ENCODE measurements at places on chromosomes 5 and 9.

DNA sequence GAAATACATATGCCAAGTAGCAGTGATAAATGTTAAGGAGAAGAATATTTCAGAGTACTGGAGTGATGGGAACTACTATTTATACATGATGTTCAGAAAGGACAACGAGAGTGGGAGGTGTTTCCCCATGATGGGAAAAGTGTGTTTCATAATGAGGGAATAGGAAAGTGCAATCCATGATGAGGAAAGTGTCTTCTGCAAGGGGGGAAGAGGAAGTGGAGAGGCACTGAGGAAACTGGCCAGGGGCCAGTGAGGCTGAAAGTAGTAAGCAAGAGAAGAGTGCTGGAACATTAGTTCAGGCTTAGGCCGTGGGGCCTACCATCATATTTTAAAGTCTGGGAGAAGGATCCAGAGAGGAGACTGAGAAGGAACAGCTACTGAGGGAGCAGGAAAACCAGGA is 327.2 kb downstream of the SLF1 start:
- no peak for DNase-seq

DNA sequence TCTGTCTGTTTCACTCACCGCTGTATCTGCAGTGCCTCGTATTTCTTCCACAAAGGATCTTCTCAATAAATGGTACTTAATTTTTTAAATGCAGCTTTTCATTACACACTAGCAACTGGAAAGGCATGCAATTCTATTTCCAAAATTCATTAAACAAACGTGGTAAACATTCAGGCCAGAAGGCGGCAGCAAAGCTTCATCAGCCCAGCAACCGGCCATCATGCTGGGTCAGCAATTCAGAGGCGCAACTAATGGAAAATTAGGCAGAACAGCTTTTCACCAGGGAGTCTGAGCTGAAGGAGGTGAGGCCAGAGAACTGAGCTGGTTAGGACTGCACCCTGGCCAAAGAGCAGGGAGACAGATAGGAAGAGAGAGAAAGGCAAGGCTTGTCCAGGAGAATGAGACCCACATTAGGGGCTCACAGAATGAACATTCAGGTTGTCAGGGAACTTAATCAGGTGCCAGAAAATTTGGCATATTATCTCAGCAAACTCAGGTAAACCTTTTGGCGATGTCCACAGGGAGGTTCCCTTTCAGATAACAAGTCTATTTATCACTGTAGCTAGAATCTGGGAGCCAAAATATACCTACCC is 17.7 kb upstream of the RNF180 start:
- peak; percentile 63 for DNase-seq

DNA sequence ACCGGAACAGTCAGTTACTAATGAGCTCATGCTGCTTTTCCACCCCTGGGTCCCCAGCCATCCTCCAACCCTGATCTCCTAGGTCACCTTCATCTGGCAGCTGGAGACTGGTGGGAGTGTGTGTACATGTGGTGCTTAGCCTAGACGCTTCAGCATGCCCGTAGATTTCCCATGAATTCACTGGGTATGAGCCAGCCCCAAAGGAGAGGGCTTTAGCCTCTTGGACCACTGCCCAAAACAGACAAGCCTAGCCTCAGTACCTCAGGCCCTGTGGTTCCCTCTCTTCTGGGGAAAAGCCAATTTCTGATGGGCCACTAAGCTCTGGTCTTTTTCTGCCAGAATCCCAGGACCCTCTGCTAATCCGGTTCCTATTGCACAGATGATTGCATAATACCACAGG is 48.0 kb upstream of the ASTN2 start:
- no peak for DNase-seq

DNA sequence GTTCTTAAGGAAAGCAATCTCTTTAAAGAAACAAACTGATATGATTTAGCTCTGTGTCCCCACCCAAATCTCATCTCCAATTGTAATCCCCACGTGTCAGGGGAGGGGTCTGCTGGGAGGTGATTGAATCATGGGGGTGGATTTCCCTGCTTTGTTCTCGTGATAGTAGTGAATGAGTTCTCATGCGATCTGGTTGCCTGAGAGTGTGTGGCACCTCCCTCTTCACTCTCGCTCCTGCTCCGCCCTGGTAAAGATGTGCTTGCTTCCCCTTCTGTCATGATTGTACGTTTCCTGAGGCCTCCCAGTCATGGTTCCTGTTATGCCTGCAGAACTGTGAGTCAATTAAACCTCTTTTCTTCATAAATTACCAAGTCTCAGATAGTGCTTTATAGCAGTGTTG is 412.7 kb upstream of the SMC2 start:
- no peak for DNase-seq

GRCh38 chr5:112154940-112155686 is 264.0 kb downstream of the EPB41L4A start:
- no peak for DNase-seq

DNA sequence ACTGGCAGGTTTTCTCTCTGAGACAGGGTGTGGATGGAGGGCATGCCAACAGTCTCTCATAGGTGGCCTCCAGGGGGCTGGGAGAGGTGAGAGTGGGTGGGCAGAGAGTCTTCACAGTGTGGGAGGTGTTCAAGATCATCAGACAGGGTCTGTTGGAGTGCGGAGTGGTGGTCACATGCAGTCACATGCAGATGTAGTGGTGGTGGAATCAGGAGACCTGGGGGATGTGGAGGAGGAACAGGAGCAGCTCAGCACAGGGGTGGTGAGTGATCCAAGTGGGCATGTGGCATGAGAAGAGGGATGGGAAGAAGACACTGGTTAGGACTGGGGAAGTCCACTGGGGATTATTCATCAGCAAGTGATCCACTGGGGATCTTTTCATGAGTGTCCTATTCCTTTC is 5.8 kb downstream of the GM2A start:
- DNase-seq = no peak

DNA sequence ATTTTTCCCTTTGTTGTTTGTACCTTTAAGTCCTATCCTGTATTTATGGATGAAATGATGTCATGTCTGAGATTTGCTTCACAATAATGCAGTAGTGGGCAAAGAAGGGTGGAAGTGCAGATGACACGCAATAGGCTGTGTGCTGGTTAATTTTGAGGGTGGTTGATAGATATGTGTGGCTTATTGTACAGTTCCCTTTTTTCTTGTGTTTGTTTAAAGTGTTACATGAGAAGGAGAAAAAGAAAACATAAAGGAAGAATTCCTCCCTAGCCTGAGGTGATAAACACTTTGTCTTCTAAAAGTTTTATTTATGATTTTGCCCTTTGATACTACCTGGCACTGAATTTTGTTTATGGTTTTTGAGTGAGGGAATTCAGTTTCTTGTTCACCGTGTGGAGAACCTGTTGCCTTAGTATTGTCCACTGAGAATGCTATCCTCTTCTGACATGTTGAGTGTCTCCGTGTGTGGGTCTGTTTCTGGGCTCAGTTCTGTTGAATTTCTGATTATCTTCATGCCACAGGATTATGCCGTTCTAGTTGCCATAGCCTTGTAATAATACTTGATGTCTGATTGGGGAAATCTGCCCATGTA is 52.3 kb upstream of the FAM120AOS start:
- no peak for DNase-seq

- no peak for DNase-seq
Measured at GRCh38 chr9:119418721-119419120, 49.5 kb upstream of the BRINP1 start.

DNA sequence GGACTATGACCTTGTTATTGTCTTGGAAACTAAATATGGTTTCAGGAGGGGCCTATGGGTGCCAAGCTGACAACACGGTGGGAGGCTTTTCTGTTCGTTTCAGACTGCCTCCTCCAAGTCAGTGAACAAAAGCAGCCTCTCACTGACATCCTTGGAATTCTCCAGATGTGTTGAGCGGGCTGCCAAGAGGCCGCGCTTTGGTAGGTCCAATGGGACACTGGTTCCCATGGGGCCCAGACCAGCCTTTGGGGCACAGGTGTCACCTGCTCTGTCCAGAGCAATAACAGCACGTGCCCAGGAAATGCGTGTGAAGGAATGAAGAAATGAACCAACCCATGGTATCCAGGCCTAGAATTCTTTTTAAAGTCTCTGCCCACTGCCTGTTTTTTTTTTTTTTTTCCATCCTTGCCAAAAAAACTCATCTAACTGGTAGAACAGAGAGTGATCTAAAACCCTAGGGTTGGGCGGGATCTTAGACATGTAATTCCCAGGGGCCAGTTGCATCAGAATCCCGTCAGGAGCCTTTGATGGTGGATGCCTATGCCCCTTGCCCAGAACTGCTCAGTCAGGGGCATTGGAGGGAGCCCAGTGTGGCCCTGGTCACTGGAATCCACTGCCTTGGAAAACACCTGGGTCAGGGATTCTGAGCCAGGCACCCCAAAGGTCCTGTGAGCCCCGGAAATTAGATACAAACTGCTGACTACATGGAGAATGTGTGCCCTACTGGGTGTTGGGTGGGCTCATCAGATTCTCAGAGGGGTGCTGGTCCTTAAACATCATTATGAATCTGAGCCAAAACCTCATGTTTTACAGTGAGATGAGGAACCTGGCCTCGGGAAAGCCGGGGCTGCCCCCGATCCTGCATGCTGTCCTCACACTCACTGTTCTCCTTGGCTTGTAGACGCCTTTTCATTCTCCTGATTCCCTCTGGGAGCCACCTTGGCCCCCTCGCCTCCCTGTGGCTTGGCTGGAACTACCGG is 60.1 kb downstream of the GTF3C4 start:
- DNase-seq = no peak

GRCh38 chr5:32686799-32687498 is 24.2 kb upstream of the NPR3 start:
- DNase-seq = no peak

GRCh38 chr9:7376833-7377232 is 422.7 kb downstream of the DMAC1 start:
- DNase-seq = no peak

- no peak for DNase-seq
Measured at GRCh38 chr5:52449516-52449915, 338.2 kb upstream of the ITGA1 start.

- no peak for DNase-seq
Measured at GRCh38 chr9:106980551-106981101, 117.7 kb downstream of the ZNF462 start.

GRCh38 chr9:37342895-37343294 is 79.6 kb upstream of the GRHPR start:
- no peak for DNase-seq

- peak; percentile 65 for DNase-seq
Measured at GRCh38 chr9:36486933-36487481, 85.7 kb upstream of the MELK start.

- DNase-seq = no peak
Measured at GRCh38 chr9:124596172-124596839, 89.1 kb upstream of the NR5A1 start.

GRCh38 chr5:111968459-111968858 is 211.5 kb upstream of the NREP start:
- DNase-seq = no peak

DNA sequence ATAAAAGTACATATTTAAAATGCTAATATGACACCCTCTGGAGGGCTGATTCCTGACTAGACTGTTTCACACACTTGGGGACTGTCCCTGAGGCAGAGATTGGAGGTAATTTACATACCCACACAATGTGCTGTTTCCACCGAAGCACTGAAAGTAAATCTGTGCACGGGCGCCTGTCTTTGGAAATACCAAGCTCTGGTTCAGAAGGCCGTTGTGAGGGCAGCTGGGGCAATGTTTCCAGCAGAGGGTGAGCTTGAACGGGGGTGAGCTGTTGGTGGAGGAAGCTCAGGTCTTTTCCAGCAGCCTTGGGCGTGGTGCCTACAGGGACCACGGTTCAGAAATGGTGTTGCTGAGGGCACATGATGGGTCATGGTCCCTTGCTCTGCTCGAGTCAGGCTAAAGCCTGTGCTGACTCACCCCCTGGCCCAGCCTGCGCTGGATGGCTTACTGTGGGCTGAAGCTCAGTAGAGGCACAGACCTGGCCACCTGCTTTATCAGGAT is 25.8 kb upstream of the HMCN2 start:
- DNase-seq = peak; percentile 61

GRCh38 chr5:153584960-153585359 is 94.5 kb downstream of the GRIA1 start:
- DNase-seq = no peak

DNA sequence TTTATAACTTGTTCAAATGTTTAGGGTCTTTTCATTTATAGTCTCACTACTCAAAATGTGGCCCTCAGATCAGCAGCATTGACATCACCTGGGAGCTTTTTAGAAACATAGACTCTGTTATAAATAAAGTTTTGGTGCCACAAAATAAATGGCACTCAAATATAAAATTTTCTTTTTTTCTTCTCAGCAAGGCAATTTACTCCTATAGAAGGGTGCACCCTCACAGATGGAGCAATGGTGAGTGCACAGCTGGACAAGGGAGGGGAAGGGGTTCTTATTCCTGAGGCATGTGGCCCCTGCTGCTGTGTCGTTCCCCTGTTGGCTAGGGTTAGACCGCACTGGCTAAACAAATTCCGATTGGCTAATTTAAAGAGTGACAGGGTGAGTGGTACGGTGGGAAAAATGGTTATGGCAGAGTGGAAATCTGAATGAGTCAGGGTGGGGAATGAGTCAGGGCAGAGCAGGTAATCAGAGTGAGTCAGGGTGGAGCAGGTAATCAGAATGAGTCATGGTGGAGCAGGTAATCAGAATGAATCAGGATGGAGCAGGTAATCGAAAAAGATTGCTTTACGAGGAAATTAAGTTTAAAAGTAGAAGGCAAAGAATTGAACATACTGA is 31.8 kb upstream of the C7 start:
- no peak for DNase-seq

GRCh38 chr9:81737871-81738507 is 48.6 kb upstream of the TLE1 start:
- no peak for DNase-seq

Measured in GM20000 (cell line).